Activated naive CD8-positive, alpha-beta T cell treated with anti-CD3 and anti-CD28 coated beads, Interleukin-2, amount 50 U/mL, for 16 hours (primary cell): ENCODE measurements at places on chromosomes 11 and 22.

DNA sequence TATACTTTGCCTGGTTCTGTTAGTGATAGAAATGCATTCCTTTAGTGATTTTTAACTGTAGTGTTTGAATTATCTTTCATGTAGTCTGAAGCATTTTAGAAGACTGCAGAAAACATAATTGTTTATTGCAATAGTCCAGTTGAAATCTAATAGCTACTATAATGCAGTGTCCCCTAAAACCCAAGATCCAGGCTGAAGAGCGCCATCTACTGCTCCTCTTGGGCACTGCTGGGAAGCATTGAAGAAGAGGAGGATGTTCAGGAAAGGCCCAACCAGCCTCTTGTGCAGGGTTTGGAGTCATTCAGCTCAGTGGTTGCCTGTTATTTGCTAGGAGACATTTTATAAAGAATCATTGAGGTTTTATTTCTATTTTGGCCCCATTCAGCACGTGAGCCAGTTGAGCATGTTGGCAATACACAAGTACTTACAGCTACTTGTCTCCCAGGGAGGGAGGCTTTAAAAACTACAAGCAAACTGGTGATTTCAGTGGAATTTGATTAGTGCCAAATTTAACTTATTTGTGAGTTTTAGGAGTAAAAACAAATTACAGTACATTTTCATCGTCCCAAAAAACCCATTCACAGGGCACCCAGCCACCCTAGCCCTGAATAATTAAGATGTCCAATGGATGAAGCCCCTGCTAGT lies 74.9 kb upstream of the HORMAD2 start:
- peak; percentile 29 for DNase-seq

DNA sequence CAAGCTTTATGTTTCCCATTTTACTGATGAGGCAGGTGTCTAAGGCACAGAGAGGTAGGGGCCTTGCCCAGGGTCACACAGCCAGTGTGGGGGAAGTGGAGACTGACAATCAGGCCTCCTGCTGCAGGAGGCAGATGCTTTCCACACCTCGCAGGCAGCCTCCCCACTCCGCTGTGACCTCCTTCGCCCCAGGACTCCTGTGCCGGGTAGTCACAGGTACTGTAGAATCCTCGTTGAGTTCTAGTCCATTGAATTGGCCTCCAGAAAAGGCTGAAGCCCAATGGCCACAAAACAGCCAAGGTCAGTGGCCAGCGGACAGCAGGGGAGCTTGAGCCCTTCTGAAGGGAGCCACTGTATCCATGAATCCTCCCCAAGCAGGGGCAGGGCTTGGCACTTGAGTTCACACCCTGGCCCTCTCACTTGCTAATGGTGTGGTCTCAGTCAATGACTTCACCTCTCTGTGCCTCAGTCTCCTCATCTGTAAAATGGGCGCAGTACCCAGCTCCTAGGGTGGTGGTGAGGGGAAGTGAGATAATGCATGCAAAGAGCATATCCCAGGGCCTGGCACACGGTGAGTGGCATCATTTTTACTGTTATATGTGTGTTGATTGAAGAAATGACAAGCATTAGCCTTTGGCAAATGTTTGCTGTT lies 1.1 kb upstream of the FXYD2 start:
- DNase-seq: no peak

DNA sequence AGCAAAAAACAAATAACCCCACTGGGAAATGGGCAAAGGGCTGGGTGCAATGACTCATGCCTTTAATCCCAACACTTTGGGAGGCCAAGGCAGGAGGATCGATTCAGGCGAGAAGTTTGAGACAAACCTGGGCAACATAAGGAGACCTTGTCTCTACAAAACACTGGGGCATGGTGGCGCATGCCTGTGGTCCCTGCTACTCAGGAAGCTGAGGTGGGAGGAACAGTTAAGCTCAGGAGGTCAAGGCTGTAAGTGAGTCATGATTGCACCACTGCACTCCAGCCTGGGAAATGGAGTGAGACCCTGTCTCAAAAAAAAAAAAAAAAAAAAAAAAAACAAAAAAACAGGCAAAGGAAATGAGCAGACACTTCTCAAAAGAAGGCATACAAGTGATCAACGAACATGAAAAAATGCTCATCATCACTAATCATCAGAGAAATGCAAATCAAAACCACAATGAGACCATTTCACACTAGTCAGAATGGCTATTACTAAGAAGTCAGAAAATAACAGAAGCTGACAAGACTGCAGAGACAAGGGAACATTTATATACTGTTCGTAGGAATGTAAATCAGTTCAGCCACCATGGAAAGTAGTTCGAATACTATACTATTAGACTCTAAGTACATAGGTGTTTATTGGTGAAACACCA lies 48.2 kb upstream of the SMCO4 start:
- DNase-seq: no peak

DNA sequence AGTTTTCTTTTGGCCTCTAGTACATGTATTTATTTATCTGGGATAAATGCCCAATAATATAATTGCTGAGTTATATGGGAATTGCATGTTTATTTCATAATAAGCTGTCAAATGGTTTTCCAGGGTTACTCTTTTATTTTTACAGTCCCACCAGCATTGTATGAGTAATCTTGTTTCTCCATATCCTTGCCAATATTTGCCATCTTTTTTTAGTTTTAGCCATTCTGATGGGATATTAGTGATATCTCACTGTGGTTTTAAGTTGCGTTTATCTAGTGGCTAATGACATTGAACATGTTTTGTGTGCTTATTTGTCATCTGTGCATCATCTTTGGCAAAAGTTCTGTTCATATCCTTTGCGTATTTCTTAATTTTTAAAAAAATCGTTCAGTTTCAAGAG lies 372.8 kb upstream of the CCDC179 start:
- DNase-seq: no peak

- DNase-seq: no peak
These were observed 35.9 kb upstream of the NUP50 start for GRCh38 chr22:45127866-45128265.

DNA sequence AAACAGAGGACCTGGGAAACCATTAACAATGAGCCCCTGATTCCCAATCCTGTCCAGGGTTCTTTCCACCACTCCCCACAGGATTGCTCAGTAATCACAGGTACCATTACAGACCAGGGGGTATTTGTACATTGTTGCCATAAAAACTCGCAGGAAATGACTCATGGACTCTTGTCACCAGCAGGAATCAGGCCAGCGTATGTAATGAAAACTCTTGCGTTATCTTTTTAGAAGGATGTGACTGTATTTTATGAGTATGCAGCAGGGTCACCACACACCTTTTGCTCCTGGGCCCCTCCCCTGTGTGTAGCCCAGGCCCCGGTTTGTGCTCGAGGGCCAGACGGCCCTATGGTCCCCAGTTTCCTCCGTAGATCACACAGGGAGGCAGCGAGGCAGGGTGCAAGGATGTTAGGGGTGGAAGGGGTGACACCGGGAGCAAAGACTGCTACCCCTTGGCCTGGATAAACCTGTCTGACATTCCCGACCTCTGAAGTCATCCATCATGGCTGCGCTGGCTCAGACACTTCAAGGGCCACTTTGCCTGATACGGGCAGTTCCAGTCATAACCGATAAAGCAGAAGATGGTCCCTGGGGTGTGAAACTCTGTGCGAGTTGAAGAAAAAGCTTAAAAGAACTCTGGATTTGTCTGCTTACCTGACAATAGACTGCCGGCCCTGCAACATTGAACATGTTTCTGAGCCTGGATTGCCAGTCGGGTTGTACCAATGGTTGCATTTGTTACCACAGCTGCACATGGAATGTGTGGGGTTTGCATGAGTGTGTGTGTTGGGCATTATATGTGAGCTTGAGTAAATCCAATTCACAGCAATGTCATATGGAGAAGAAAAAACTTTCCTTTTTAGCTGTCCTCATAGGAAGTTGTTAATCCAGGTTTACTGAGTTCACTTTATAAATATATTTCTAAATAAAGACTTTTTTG lies 56.9 kb downstream of the MICAL2 start:
- no peak for DNase-seq

GRCh38 chr11:16111690-16112089 lies 244.7 kb downstream of the SOX6 start:
- no peak for DNase-seq

- no peak for DNase-seq
These were observed 2.0 kb upstream of the TP53I11 start for GRCh38 chr11:44952500-44953260.

- no peak for DNase-seq
These were observed 85.2 kb downstream of the FDX1 start for GRCh38 chr11:110514967-110515366.

DNA sequence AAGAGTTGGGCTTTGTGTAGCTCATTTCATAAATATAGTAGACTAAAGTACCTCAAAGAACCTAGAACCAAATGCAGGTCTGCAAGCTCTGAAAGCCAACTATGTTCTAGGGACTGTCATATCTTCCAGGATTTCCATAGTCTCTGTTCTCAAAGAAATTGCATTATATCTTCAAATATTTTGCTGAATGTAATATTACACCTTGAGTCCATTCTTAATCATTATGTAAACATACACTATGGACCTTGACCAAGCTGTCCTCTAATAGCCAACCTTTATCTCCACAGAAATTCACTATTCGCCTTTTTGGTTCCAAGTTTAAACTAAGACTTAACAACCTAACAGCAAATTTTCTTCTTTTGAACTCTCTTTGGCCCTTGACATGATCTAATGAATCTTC lies 678.7 kb upstream of the ARHGAP42 start:
- no peak for DNase-seq

DNA sequence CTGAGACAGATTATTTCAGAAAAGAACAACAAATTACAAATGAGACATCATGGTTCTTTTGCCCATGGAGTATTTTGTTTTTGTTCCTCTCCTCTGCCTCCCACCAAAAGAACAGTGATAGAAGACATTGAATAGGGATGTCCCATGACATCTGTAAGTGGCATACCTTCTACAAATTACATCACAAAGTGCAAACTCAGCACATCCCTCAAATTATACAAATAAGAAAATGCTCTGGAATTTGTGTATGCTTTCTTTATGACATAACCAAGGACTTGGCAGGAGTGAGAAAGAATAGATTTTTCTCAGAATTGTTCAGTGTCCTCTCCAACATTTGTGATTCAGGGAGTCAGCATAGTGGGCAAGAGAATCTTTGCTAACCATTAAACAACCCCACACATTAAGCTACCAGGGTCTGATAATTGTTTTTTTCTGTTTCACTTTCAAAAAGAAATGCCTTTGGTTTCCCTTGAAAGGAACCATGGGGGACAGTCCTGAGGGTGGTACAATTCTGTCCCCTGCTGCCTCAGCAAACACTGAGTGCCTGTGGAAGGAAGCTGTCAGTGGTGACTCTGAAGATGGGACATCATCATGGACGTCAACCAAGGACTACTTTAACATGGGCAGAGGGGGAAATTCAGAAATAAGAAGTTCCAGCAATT lies 430.3 kb downstream of the AASDHPPT start:
- no peak for DNase-seq

- no peak for DNase-seq
These were observed 67.7 kb downstream of the IGLL5 start for GRCh38 chr22:22955276-22955798.

GRCh38 chr11:96396637-96397036 lies 6.8 kb downstream of the JRKL start:
- DNase-seq: no peak

GRCh38 chr11:45218705-45219104 lies 67.4 kb downstream of the SYT13 start:
- DNase-seq: no peak

- DNase-seq: no peak
These were observed 64.6 kb downstream of the MYO18B start for GRCh38 chr22:25806579-25806978.

GRCh38 chr11:65439331-65440181 lies 17.0 kb downstream of the NEAT1 start:
- DNase-seq: no peak

GRCh38 chr22:49207008-49208003 lies 620.4 kb downstream of the BRD1 start:
- no peak for DNase-seq

DNA sequence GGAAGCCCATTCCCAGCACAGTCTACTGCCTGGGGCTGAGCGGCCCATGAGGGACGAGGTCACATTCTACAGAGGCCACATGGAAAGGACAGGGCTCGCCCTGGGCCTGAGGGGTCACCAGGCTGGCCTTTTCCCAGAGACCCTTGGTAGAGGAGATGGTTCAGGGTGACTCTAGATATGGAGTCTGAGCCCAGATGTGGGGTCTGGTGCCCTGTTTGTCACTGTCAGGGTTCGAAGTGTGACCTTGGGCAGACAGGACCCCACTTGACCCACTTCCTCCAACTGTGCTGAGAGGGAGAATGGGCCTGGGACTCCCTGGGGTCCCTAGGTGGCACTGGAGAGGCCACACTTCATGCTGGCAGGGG lies 81.0 kb downstream of the MYEOV start:
- DNase-seq: no peak

DNA sequence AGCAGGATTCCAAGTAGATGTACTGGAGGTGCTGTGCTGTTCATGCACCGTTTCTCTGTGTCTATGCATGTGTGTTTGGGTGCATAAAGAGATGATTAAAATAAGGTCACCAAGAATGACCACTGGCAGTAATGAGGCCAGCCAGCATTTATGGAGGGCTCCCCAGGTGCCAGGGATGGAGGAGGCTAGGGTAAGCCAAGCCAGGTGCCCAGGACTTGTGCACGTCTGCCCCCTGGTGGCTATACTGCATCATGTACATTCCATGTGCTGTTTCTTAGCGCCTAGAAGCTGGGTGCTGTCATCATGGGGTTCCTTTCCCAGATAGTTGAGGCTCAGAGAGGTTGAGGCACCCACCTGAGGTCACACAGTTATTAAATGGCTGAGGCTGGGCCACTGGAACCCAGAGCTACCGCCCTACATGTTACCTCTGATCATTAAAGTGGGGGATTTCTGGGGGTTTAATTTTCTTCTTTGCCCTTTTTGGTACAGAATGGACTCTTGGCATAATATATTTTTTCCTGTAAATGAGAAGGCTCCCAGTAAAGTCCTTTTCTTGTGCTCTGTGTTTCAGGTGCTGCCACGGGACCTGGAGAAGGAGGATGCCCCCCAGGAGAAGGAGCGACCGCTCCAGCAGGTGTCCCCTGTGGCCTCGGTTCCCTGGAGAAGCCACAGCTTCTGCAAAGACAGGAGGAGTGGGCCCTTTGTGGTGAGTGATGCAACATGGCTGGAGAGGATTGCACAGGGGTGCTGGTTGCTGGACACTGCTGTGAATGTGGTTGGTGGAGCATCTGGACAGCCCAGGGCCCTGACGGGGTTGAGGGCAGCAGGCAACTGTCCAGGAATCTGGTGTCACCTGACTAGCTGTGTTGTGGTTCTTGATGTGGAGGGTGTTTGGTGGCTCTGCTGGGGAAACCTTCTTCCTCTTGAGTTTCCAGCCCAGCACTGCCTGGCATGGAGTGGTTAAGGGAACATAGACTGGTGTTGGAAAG lies 96.4 kb downstream of the KIAA1671 start:
- DNase-seq: peak; percentile 41

GRCh38 chr22:30260276-30260675 lies 6.4 kb downstream of the OSM start:
- no peak for DNase-seq

DNA sequence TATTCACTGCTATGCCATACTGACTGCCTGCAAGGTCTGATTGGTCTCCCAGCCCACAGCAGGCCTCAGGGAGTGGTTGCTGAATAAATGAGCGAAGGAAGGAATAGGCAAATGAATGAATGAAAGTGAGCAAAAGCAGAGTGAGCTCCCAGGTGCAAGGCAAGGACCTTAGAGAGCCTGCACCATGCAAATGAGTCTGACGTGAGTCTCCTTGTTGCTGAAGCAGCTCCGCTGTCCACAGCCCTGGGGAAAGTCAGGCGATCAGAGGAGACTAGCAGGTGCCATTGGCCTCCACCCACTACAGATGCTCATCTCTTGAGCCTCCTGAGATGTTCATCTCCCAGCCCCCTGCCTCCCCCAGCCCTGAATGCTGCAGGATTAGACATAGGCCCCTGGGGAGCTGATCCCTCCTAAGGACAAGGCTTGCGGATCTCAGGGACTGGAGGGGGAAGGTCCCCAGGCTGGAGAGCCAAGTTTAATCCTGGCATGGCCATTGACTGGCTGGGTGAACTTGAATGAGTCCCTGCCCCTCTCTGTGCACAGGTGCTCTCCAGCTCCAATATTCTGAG lies 22.1 kb downstream of the GDPD5 start:
- no peak for DNase-seq
